Chondrocyte (in vitro differentiated cells): ENCODE measurements at places on chromosomes 3 and 15. TPM values are rescaled to one million over a fixed set of nuclear protein-coding genes. Genes with fewer than 3 reads are reported as not detected.
A peak's percentile ranks its signal among the peaks of the same experiment; 100 is the strongest.

The CHCHD6 gene
- 15.2 to 17.1 TPM (median 15.3 TPM) in 3 replicates for total RNA-seq

The DOCK3 gene
- 0.15 to 0.25 TPM (median 0.17 TPM) in 3 replicates for total RNA-seq

The OCA2 gene
- 0.75 to 3.3 TPM (median 0.82 TPM) in 3 replicates for total RNA-seq

GRCh38 chr3:136249593-136249992 lies 547 bp upstream of the PCCB start:
- no peak for DNase-seq

The CFAP44 gene
- total RNA-seq = 3.5 to 12.0 TPM (median 5.7 TPM) in 3 replicates

- DNase-seq = no peak
Measured at GRCh38 chr3:122938783-122939425, 88.7 kb downstream of the SEMA5B start.

GRCh38 chr3:184568924-184569829 lies 7.6 kb downstream of the EPHB3 start:
- no peak for DNase-seq

The FBLN2 gene
- total RNA-seq = 284 to 413 TPM (median 394 TPM) in 3 replicates

- no peak for DNase-seq
Measured at GRCh38 chr3:153209596-153209995, 47.6 kb downstream of the RAP2B start.

The BMF gene
- 15.1 to 40.9 TPM (median 17.9 TPM) in 3 replicates for total RNA-seq

DNA sequence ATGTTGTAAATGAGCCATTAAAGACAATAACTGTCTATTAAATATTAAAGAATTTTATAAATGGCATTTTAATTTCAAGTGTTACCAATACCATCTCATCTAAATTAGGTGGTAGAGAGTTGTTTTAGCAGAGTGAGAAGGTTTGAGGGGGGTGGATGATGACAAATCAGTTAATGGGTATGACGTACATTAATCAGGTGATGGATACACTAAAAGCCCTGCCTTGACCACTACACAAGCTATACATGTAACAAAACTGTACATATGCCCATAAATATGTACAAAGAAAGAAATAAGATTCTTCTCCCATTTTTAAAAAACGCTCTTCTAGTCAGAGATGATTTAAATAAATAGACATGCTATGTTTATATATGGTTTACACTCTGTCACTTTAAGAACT lies 40.0 kb downstream of the TAFA4 start:
- no peak for DNase-seq

GRCh38 chr3:159356606-159357005 lies 554.8 kb downstream of the MFSD1 start:
- no peak for DNase-seq

DNA sequence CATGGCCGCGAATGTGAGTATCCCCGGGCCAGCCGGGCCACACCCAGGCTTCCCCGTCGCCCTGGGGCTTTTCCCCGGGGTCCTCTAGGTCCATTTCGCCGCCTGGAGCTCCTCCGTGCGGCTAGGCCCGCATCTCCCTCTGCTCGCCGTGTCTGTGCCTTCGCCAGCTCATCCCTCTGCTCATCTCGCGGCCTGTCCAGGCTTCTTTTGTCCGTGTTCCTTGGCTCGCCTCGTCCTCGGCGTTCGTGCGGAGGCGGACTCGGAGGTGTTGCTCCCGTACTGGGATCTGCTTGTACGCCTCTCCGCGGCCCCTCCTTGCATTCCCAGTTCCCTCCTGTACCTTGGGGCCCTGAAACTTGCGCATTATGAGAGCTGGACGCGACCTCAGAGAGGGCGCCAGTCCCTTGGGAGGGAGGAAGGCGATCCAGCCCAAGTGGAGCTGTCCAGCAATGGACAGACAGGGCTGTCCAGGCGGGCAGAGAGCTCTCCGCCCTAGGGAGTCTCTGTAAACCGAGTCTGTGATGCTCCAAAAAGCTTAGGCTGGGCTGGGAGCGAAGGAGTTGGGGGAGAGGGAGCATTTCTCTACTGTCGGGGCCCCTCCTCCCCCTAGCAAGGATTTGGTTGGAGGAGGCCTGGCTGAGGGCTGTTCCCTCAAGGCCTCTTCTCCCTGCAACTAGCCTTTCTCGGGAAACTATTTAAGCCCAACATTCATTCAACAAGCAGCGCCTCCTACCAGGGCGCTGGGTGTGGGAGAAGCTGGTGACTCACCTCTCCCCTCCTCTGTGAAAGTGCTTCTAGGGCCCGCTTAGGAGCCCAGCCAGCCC lies 553 bp downstream of the TMEM43 start:
- peak; percentile 90 for DNase-seq

- no peak for DNase-seq
Measured at GRCh38 chr3:126685021-126685420, 19.0 kb upstream of the CHCHD6 start.

The TMEM89 gene
- 0.70 TPM in 1 of 3 replicates, not detected in the others for total RNA-seq

The PDE12 gene
- 16.6 to 17.8 TPM (median 17.5 TPM) in 3 replicates for total RNA-seq

The SLC9A9 gene
- total RNA-seq = 2.5 to 5.5 TPM (median 2.6 TPM) in 3 replicates

DNA sequence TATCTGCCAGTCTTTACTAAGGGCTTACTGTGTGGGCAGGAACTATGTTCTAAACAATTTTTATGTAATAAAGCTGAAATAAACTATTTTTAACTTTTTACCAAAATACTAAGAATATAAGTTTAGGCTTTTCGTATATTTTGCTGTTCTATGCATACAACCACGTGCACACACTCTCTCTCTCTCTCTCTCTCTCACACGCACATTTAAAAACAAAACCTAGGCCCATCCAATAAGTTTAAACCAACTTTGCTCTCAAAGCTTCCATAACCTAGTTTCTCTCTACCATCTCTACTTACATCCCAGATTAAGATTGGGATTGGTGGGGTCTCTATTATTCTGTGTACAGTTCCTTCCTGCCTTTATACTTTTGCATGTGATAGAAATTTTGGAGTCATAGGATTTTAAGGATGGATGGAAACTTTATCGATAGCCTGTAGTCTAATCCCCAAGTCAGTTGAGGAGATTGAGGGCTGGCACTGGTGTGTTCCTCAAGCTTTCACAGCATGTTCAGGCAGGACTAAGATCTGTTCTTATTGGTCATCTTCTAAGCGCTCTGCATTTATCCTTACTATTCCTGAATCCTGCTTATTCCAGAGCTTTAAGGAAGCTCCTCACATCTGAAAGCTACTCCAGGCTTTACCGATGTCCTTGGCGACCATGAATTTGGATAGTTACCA lies 1.8 kb downstream of the GPR171 start:
- DNase-seq = no peak

DNA sequence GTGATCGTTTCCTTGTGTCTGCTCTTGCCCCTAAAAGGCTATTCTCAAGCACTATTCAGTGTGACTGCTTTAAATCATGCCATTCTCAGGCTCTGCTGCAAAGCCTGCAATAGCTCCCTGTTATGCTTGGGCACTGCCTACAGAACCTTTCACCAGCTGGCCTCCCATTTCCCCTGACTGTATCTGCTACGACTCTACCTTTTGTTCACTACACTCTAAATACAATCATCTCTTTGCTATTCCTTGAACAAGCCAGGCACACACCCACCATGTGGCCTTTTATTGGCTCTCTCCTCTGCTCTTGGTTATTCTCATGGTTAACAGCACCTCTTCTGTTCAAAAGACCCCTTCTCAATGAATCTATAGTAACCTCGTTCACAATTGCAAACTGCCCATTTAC lies 29.6 kb upstream of the FNDC3B start:
- no peak for DNase-seq

GRCh38 chr3:65984975-65985374 lies 53.7 kb downstream of the MAGI1 start:
- no peak for DNase-seq

- no peak for DNase-seq
Measured at GRCh38 chr3:138678874-138679392, 70.4 kb downstream of the FAIM start.

- DNase-seq = no peak
Measured at GRCh38 chr3:29679944-29680343, 399.1 kb downstream of the RBMS3 start.

DNA sequence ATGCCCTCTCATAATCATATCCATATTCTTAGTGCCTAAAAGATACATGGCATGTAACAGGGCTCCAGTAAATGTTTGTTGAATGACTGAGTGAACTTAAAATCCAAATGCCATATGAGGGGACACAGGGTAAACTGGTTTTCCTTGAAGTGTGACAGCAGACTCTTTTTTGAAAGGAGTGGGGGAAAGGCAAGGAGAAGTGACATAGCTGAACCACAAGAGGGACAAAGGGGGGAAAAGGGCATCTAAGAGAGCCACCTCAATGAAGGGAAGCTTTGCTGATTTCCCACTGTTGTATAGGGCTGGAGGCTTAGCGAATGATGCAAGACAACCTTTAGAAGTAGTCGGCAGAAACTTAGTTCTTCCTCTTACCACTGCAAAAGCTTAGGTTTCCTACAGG lies 9.1 kb downstream of the TRIM42 start:
- DNase-seq = no peak

GRCh38 chr3:115161168-115161834 lies 14.2 kb upstream of the ZBTB20 start:
- DNase-seq = no peak

The PDCD10 gene
- 37.2 to 40.7 TPM (median 39.1 TPM) in 3 replicates for total RNA-seq

- DNase-seq = no peak
Measured at GRCh38 chr15:34754171-34754601, 612 bp downstream of the GJD2 start.

DNA sequence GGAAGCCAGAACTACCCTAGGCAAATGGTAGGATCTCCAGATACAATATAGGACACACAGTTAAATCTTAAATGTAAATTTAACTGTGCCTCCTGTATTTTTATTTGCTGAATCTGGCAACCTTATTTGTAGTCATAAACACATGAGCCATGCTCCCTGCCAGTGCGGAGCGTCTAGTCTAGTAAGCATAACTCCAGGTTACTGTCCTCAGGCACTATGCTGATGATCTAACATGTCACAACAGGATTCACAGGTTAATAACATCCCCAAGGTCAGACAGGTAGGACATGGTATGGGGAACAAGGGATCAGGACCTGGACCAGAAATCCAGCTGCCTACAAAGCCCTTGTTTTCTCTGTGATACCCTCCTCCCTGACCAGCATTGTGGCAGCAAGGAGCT lies 305.1 kb downstream of the CACNA2D3 start:
- no peak for DNase-seq

DNA sequence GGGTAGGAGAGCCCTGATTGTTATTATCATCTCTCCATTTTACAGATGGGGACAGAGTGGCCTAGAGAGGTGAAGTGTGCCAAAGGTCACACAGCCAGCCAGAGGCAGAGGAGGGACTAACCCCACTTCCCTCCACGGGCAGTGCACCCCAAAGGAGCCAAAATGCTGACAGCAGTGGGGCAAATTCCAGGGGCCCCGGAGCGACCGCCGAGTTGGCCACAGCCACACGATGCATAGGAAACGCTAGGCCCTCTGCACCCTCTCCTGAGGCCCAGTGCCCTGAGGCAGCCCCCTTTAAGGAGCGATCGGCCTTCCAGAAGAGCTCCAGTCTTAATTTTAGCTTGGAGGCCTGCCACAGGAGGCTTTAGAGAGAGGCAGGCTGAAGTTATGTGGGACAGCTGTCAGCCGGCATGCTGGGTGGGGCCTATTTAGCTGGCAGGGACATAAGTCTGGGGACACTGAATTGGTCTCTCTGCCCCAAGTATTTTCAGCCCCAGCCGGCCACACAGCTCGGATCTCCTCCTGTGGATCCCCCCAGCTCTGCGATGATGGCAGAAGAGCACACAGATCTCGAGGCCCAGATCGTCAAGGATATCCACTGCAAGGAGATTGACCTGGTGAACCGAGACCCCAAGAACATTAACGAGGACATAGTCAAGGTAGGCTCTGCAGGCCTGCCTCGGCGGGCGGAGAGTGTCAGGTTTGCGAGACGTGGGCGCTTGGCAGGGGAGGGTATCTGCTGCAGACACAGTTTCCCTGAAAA lies at the start of gene CAV3:
CAV3 (plus strand) TSS at position 471 of the 763 bp plus-strand sequence; CDS start at position 546, 75 bp downstream.
- no peak for DNase-seq

GRCh38 chr3:170713653-170714052 lies 127.8 kb upstream of the SLC7A14 start:
- no peak for DNase-seq

GRCh38 chr15:85559530-85559929 lies 179.1 kb downstream of the AKAP13 start:
- no peak for DNase-seq

DNA sequence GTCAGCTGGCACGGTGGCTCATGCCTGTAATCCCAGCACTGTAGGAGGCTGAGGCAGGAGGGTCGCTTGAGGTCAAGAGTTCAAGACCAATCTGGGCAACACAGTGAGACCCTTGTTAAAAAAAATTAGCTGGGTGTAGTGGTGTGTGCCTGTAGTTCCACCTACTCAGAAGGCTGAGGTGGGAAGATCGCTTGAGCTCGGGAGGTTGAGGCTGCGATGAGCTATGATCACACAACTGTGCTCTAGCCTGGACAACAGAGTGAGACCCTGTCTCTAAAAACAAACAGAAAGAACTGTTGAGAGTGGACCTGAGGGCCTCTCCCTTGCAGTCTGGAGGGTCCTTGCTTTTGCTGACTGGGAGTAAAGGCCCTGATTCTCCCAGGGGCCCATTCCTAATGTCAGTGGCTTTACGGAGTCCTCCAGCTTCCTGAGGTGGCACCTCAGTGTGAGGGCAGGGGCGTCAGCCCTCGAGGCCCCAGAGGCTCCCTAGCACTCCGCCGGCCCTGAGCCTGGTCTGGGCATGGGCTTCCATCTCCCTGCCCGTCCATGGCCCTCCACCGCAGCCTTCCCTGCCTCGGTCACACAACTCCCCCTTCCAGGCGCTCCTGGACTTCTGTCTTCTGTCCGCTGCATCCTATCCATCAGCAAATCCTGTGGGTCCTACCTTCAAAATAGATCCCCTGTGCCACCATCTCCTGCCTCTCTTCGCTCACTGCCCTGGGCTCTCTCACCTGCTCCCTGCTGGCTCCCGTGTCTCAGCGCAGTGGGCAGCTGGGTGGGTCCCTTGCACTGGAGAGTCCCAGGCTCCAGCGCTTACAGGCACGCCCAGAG lies 19.0 kb downstream of the FBLN2 start:
- DNase-seq = peak; percentile 76

DNA sequence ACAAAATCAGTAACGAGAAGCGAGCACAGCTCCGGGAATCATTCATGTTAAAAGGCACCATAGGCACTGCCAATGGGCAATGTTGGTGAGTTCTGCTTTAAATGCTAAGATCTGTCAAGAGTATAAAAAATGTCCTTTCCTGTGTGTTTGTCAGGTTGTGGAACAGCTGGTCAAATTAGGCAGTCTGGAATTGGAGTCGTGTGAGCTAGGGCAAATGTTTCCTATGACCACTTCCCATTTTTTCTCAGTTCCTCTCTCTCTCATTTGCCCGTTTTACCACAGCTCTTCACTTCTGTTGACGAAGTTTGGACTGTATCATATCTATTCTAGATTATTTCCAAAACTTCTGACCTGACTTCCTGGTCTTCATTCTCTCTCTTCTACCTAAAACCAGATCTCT lies 60.8 kb upstream of the GOLIM4 start:
- no peak for DNase-seq

GRCh38 chr15:68576235-68576892 lies 2.4 kb upstream of the CORO2B start:
- DNase-seq = peak; percentile 42

DNA sequence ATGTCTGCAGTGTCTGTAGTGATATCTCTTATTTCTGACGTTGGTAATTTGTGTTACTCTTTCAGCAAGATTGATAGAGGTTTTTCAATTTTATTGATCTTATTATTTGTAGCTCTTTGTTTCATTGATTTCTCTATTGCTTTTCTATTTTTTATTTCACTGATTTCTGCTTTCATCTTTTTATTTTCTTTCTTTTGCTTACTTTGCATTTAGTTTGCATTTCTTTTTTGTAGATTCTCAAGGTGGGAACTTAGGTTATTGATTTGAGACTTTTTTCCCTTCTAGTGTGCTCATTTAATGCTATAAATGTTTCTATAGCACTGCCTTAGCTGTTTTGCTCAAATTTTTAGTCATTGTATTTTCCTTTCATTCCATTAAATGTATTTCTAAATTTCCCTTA lies 49.5 kb upstream of the GABRG3 start:
- DNase-seq = no peak

The GRM2 gene
- total RNA-seq = 0.10 TPM in 2 of 3 replicates, not detected in the other

GRCh38 chr3:100662113-100662823 lies 47.0 kb upstream of the TFG start:
- DNase-seq = no peak

The INTS14 gene
- total RNA-seq = 25.4 to 33.0 TPM (median 30.9 TPM) in 3 replicates
